ENCODE measurements at places on chromosomes 7 and 10.

DNA sequence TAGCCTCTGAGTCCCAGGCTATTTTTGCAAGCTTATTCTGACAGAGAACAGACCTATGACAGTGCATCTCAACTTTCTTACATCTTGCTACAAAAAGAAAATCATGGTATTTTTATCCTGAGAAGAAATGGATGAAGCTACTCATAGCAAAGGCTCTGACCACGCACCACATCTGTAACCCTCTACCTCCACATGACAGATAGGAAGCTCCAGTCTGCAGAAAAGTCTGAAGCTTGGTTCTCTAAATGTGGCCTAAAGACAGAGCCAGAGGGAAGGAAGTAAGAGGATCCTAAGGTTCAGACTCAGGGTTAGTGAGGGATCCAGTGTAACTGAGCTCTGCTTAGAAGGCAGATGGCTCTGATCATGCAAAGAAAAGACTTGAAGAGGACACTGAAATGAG is 58.4 kb upstream of the ABCB5 start:
- DNase-seq = no peak

DNA sequence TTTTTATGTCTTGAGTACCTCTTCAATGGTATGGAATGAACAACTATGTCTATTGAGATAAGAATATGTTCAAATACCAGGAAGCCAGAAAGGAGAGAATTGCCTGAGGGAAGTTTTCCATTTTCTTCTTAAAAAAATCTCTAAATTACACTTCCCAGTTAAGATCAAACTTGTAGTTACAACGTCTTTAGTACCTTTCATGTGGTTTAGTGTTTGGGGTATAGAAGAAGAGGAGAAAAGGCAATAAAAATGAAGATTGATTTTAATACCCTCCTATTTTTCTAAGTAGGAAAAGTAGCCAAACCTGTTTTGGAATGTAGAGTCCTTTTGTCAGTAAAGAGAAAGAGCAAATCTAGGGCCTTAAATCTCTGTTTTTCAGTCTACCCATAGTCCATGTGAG is 470.0 kb upstream of the SEMA3A start:
- DNase-seq = no peak

- DNase-seq = no peak
Measured at GRCh38 chr10:45433716-45434469, 59.9 kb downstream of the ALOX5 start.

DNA sequence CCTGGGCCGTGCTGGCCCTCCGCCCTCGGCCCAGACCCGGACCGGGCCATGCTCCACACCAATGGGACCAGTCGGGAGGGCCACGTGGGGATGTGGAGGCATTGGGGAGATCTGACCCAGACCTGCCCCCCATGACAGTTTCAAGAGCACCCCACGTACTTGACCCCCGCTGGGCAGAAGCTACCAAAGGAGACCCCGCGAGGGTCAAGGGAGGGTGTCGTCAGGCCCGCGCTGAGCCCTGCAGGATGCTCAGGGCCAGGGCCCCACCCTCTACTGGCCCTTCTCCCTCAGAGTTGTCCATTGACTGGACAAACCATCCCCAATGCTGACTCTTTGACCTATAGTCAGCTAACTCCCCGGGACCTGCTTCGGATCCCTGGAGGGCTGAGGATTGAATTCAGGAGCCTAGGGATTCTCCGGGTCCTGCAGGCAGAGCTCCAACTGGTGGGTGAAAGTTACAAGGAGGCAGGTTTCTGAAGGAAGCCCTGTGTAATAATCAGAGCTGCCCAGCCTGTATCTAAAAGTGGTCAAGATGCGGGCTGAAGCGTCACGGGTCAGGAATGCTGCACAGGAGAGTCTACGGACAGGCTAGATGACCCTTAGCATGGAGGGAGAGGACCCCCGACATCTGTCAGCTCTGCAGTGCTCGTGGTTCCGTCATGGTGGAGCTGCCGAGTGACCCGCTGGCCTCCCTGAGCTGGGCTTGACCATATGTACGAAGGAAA is 498 bp upstream of the CALHM2 start:
- DNase-seq = no peak
